ENCODE measurements at places on chromosomes 5 and 9.

GRCh38 chr5:147957901-147958300 is 51.6 kb upstream of the C5orf46 start:
- no peak for DNase-seq

DNA sequence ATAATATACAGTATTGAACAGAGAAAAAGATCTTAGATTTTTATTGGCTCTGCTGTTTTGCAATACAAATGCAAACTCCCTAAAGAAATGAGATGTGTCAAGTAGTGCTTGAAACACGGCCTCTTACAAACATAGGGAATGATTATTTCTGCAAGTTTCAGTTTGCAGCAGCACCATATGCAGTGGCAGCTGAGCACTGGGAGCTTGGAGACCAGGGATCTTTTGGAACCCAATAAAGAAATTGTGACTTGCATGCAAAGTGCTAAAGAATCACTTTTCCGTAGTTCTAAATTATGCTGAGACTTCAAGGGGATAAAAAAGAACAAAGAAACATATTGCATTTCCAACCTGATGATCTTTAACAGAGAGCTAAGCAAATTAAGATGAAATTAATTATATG is 674.6 kb upstream of the ZNF608 start:
- no peak for DNase-seq

DNA sequence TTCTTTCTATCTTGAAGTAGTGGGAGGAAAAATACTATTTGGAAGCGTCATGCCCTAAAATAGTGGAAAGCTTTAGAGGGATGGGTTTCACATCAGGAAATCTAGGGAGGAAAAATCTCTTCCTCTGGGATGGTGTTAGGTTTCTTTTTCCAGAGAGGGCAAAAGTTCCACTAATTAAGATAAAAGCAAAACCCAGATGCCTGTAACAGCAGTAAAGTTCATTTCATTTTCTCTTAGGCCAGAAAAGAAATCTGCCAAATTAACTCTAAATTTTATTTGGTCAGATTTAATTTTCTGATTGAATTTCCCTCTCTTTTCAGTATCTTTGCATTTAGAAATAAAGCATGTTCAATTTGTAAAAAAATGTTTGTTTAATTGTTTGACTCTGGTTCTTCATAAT is 88.8 kb downstream of the LURAP1L start:
- no peak for DNase-seq

- DNase-seq = no peak
Observed at GRCh38 chr9:96217754-96218693, 84.0 kb downstream of the HSD17B3 start.

- no peak for DNase-seq
Observed at GRCh38 chr9:99262949-99263418, 40.9 kb downstream of the SEC61B start.

DNA sequence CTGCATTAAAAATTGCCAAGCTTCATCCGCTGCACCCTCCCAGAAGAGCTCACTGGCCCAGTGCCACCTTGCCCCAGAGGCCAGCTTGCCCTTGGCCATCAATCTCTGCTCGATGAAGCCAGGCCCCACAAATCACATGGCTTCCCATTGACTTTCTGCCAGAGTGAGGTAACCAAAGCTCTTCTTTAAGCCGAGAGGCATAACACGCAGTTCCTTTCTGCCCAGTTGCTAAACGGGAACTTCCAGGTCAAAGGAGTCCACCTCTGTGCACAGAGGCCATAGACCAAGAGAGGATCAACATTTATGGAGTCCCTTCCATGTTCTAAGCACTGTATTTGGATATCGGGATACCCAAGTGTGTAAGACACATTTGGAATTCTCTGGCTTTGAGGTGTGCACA is 208.8 kb downstream of the KIF4B start:
- DNase-seq = no peak

DNA sequence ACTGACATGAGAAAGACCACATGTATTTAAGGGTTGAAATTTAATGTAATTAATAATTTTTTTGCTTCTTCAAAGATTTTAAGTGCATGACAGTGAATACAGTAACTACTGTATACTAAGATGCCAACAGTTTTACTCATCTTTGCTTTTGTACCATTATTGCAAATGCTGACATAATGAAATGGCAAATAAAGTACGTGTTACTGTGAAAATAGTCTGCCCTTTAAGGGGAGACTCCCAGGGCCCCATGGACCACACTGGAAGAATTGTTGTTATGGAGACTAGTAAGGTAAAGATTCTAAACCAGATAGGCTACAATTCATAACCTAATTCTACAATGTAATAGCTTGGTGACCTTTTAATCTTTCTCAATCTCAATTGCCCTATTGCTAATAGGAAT is 84.7 kb downstream of the NR3C1 start:
- DNase-seq = peak; percentile 44

DNA sequence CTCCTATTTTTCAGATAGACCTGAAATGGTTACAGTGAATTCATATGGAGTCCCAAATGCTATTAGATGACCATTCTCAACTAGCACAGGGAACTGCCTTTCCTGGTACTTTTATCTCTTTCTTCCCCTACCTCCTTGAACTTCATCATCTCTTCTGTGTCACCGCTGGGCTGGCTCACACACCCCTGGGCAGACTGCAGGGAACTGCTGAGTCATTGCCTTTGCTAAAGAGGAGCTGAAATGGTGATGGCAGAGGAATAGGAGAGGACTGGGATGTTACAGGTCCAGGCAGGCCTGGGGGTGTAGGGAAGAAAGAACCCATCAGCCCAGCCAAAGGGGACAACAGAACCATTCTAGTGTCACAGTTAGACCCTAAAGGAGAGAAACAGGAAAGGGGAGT is 322.3 kb downstream of the ASTN2 start:
- no peak for DNase-seq

DNA sequence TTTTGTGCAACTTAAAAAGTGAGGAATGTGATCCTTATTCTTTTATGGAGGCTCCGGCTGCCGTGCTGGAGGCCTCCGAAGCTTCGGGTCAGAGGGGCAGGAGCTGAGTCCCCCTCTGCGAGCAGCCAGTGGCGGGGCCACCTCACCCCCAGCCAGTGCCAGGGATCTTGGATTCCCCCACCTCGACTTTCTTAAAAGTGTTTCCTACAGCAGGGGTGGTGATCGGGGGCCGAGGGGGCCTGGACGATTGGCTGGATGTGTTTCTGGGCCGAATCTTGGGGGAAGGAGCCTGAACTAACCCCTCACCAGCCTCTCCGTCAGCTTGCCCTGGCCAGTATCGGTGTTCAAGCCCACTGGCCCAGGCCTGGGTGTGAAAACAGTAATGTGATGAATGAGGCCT is 92.2 kb upstream of the LMX1B start:
- DNase-seq = no peak

DNA sequence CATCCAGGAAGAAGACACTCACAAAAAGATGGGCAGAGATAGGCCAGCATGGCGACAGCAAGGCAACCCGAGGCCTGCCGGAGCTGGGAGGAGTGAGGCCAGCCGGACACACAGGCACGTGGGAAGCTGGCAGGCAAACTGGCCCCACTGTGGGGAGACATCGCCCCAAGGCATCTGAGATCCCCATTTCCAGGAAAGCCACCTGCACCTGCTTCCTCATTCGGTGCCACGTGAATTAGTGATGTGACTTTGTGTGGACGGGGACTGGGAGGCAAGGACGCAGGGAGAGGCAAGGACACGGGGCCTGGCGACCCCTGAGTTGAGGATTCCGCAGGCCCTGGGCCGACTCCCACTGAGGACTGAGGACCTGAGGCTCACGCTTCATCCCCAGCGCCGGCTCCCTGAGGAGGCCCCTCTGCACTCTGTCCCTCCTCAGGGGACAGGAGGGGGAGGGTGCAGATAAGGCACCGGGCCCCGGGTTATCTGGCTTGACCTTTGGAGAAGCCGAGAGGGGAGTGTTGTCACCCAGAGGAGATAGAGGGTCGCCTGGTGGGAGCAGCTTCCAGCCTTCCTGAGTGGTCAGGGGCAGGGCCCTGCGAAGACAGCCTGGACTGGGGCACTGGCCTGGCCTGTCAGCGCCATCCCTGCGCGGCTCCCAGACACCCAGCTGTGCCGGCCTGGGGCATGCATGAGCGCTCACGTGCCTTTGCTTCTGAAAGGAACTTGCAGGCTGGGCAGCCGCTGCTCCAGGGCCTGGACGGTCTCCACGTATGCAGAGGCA is 39.7 kb downstream of the NDUFS6 start:
- peak; percentile 7 for DNase-seq

GRCh38 chr5:6845856-6846255 is 132.6 kb downstream of the TENT4A start:
- DNase-seq = no peak

DNA sequence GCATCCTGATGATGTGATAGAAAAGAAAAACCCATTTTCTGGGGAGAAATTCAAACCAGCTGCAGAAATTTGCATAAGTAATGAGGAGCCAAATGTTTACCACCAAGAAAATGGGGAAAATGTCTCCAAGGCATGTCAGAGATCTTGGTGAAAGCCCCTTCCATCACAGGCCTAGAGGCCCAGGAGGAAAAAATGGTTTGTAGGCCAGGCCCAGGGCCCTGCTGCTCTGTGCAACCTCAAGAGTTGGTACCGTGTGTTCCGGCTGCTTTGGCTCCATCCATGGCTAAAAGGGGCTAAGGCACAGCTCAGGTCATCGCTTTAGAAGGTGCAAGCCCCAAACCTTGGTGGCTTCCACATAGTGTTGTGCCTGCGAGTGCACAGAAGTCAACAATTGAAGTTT is 543.1 kb downstream of the ZNF608 start:
- DNase-seq = no peak

- DNase-seq = no peak
Observed at GRCh38 chr9:12798066-12798770, 23.4 kb downstream of the LURAP1L start.

DNA sequence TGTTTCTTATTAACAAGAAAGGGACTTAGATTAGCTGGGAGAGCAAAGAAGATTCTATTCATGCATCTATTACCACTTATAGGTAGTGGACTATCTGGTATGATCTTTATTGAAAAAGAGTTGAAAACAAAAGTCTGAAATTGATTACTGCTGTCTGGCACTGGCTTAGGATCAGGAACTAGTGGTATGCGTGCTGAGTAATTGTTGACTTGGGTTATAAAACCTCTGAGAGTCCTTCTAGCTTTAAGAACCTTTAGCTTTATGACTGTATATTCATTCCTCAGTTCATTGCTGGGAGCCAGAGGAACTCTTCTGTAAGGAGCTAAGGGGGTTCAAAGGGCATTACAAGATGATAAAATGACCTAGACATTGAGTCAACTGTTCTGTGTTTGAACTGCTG is 7.6 kb downstream of the SLC1A1 start:
- DNase-seq = no peak

GRCh38 chr5:110925398-110925797 is 146.1 kb upstream of the TSLP start:
- DNase-seq = no peak

- no peak for DNase-seq
Observed at GRCh38 chr9:133167769-133168168, 4.1 kb upstream of the GBGT1 start.

DNA sequence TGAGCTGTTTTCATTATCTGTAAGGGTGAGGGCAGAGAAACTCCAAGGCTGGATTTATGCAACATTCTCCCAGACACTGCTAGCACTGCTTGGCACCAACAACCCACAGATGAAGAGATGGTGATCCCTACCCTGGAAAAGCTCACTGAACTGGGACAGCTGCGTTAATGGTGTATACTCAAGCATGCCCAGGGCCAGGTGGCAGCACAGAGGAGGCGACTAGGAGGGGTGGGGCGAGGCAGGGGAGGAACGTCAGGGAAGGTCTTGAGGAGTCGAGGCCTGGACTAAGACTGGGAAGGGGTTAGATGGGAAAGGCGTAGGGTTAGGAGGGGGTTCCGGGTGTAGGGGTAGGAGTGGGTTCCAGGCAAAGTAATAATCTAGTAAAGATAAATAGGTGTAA is 73.1 kb upstream of the TBC1D9B start:
- DNase-seq = no peak

- no peak for DNase-seq
Observed at GRCh38 chr9:16221822-16222547, 648.5 kb downstream of the BNC2 start.

- no peak for DNase-seq
Observed at GRCh38 chr5:34043099-34043876, at the start of gene C1QTNF3. Gene C1QTNF3 (minus strand): TSS chr5:34043213. CDS start chr5:34043125, 88 bp downstream.

GRCh38 chr9:69593301-69593700 is 78.9 kb downstream of the APBA1 start:
- no peak for DNase-seq
